Erythroblast (primary cell): ENCODE measurements at places on chromosomes 13 and 19.

- no peak for DNase-seq
Observed at GRCh38 chr19:13961826-13962698, 9.8 kb downstream of the DCAF15 start.

DNA sequence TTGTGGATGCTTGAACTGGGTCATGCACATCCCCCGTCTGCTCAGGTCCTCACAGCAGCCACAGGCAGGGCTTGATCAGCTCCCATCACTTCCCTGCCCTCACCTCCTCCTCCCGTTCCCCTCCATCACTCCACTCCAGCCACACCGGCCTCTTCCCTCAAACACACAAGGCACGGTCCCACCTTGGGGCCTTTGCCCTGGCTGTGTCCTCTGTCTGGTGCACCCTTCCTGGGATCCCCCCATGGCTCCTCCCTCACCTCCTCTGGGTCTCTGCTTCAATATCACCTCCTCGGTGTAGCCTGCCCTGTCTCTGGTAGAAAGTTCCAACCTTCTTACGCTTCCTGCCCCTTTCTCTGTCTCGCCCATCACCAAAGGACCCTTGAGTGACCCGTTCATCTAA is 16.0 kb downstream of the GTPBP3 start:
- no peak for DNase-seq

GRCh38 chr19:588741-589692 is 664 bp upstream of the HCN2 start:
- DNase-seq: no peak

- DNase-seq: no peak
Observed at GRCh38 chr13:34967851-34968562, 25.9 kb downstream of the NBEA start.

DNA sequence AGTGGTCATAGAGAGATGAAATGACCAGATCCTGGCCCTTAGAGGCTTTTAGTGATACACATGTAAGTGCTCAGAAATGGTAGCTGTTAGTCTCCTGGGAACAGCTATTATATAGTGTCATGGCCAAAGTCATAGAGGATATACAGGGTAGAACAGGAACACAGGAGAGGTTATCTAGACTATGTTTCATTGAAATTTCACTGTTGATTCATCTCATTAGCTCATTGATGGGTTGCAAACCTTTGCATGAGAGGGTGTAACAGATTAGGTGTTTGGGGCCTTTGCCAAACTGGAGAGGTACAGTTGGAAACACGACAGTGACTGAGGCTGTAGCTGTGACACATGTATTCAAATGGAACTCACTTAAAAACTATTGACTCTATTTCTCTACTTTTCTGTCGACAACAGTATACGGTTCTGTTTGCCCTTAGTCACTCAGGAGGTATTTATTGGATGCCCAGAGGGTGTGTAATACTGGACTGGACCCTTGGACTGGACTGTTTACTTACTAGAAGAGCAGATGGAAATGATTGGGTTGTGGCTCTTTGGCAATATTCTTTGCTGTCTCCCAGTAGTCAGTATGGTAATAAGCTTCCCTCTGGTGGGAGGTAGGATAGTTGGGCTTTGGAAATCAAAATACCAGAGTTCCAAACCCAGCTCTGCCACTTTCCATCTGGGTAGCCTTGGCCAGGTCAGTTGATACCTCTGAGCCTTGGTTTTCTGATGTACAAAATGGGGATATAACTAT is 29.8 kb downstream of the ARHGAP35 start:
- DNase-seq: peak; percentile 67

DNA sequence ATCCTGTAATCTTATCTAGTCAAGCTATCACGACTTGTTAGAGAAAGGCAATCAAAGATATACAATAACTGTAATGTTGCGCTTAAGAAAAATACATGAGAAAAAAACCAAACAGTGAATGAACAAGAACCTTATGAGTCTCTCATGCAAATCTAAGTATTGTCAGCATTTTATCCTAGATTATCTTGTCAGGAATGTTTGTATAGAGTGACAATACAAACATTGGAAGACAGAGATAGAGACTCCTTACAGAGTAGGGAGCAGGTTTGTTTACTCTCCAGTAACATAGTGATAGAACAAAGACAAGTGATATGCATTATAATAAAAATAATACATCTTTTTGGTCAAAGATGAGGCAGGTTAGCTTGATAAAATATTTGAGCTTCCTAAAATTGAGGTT is 444.8 kb downstream of the SLITRK5 start:
- DNase-seq: no peak

GRCh38 chr19:33300009-33300893 is 2.1 kb downstream of the CEBPA start:
- DNase-seq: no peak

- no peak for DNase-seq
Observed at GRCh38 chr13:106415971-106416370, 119.5 kb downstream of the EFNB2 start.

- peak; percentile 60 for DNase-seq
Observed at GRCh38 chr19:4524808-4525562, 6.7 kb upstream of the PLIN4 start.

- no peak for DNase-seq
Observed at GRCh38 chr19:33638167-33639034, 16.6 kb downstream of the CHST8 start.

DNA sequence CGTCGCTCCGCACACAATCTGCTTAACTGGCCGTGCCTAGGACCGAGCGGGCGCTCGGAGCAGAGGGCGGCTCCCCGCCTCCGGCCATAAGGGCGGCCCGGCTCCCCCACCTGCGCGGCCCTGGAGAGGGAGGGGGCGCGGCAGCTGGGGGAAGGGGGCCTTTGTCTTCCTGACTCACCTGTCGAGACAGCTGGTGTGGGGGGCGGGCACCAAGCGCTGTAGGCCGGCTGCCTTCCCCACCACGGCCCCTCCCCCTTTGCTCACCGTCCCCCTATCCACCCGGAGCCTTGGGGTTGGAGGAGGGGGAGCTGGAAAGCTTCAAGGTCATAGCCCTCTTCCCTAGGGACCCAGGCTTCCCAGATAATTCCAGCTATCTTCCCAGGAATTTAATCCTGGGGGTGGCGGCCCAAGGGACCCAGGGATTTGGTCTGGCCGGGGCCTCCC is 1.2 kb downstream of the VASP start:
- peak; percentile 58 for DNase-seq

- DNase-seq: no peak
Observed at GRCh38 chr13:112159575-112160547, 92.9 kb downstream of the SOX1 start.

GRCh38 chr19:44055870-44056269 is 4.0 kb downstream of the ZNF223 start:
- no peak for DNase-seq

GRCh38 chr13:48573213-48574007 is 40.5 kb upstream of the RCBTB2 start:
- DNase-seq: no peak

GRCh38 chr13:30676672-30677071 is 58.7 kb upstream of the ALOX5AP start:
- DNase-seq: peak; percentile 5

DNA sequence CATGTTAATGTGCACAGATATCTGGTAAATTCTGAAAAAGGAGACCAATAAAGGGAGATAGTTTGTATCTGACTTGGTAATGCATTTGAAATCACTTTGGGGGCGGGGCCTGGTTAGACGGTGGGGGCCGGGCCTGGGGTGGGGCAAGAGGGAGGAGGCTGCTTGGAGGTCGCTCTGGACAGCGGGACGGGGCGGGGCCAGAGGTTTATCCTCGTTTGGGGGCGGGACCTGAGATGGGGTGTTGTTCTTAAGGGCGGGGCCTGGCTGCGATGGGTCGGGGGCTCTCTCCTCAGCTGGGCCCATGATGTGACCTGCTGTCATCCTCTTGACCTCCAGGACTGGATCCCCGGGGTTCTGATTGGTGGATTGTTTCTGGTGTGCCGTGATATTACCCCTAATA is 4.9 kb upstream of the ZNF808 start:
- no peak for DNase-seq

GRCh38 chr19:18795540-18795939 is 4.4 kb upstream of the COMP start:
- DNase-seq: no peak

DNA sequence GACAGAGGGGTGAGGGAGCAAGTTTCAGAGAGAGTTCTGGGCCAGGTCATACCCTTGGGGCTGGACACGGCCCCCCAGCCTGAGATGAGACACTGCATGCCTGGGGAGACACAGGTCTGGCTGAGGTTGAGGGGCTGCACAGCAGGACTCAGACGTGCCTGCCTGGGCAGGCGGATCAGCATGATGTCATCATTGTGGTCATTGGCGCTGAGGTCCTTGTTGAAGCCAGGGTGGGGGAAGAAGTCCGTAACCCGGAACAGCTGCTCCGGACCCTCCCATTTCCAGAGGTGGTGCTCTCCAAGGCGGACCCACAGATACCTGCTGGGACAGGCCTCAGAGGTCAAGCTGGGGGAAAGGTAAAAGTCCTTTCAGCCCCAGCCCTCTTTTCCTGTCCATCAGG is 5.0 kb upstream of the KLK8 start:
- DNase-seq: no peak

GRCh38 chr13:89806594-89806993 is 1540.9 kb upstream of the MIR17HG start:
- DNase-seq: no peak

GRCh38 chr13:41365631-41366030 is 54.6 kb downstream of the NAA16 start:
- no peak for DNase-seq

GRCh38 chr13:39047560-39047959 is 9.3 kb downstream of the NHLRC3 start:
- peak; percentile 2 for DNase-seq

DNA sequence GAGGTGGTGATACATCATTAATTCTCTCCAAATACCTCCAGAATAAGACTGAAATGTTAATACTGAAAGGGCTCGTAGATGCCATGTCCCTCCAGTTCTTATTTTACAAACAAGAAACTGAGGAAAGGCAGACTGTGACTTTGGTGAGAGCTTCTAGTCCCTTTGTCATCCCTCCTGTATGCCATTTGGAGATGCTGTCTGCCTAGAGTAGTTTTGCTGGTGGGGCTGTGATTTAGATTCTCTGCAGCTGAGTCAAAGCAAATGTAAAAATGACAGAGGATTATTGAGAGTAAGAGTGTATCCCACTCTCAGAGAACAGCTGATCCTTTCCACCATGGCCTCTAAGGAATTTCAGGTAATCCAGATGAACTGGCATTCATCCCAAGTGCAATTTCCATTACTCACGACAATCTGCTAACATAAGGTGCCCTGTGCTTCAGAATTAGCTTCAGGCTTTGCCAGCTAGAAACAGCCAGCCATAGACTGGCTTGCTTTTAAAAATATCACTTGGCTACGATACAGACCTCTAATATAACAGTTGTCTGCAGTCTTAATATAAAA is 16.8 kb downstream of the PABPC3 start:
- no peak for DNase-seq

GRCh38 chr19:38155453-38155852 is 68.6 kb downstream of the DPF1 start:
- no peak for DNase-seq

- peak; percentile 27 for DNase-seq
Observed at GRCh38 chr13:113292021-113292862, 4.8 kb upstream of the LAMP1 start.

DNA sequence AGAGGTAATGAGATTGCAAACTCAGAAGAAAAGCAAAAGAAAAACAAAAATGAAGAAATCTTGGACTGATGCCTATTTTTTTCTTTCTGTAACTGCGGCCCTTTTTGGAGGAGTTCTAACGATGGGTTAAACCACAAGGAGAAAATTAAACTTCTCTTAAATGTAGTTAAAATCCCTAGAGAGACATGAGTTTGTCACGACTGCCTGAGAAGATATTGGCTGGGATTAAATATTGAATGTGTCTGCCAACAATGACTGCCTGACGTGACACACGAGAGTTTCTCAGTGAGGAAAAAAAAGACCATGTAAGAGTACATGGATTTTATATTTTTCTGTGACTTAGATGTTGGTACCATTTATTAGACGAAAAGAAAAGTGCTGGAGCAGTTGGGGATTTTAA is 1013.4 kb downstream of the PCDH9 start:
- no peak for DNase-seq

DNA sequence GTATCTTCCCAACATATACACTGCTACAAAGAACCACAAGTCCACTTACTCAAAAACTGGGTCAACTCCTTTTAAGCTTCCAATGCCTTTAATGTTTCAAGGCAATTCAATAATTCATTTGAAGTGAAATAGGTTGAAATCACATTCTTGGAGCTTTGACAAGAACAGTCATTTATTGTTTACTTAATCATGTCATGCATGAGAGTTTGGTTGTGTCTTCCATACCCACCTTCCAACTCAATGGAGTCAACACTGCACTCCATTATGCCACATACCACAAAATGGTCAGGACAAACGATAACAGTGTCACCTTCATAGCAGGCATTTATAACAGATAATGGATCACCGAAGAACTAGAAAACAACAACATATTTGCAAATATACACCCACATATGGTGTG is 506.3 kb downstream of the UQCRFS1 start:
- no peak for DNase-seq

GRCh38 chr13:37163641-37164265 is 58.3 kb upstream of the CSNK1A1L start:
- DNase-seq: no peak

GRCh38 chr13:40120781-40121180 is 465.3 kb downstream of the COG6 start:
- no peak for DNase-seq

GRCh38 chr13:100088273-100088643 is 635 bp upstream of the PCCA start:
- peak; percentile 32 for DNase-seq

GRCh38 chr13:32881777-32882145 is 134.5 kb upstream of the KL start:
- no peak for DNase-seq

- no peak for DNase-seq
Observed at GRCh38 chr13:73535341-73535740, 476.5 kb downstream of the KLF5 start.

DNA sequence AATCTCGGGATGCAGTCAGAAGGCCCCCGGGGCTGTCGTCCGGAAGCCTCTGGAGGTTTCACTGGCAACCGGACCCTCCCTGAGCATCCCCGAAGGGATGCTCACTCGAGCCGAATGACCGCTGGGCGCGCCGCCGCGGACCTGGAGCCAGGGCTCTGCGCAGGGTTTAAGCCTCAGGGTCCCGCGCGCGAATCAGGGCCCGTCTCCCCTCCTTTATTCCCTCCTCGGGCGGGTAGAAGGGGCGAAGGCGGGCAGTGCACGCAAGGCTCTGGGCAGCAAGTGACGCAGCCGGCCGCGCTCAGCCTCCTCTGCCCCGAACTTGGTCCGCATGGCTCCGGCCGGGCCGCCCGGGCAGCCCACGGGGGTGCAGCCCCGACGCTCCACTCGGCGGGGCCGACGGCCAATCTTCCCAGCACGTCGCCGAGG is 572 bp downstream of the SHISA2 start:
- no peak for DNase-seq

- no peak for DNase-seq
Observed at GRCh38 chr19:2624537-2625091, 77.9 kb downstream of the GNG7 start.

GRCh38 chr19:56839652-56840450 is 675 bp downstream of the PEG3 start:
- peak; percentile 58 for DNase-seq

DNA sequence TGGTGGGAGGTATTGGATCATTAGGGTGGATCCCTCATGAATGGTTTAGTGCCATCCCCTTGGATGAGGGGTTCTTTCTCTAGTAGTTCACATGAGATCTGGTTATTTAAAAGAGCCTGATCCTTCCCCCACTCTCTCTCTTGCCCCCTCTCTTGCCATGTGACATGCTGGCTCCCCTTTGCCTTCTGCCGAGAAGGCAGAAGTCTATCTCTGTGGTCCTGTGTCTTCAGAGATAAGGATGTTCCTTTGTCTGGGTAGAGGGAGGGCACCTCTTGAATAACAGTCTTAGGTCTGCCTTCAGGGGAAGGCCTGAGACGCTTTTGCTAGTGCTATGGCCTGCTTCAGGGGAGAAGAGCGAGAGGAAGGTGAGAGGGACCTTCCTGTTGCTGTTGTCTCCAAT is 2.0 kb upstream of the ZDHHC20 start:
- DNase-seq: peak; percentile 91
